Pons (tissue), 1 donor: ENCODE measurements at places on chromosomes 6 and 20.

GRCh38 chr6:45300736-45301135, 27.4 kb upstream of the RUNX2 start:
- no peak for DNase-seq

DNA sequence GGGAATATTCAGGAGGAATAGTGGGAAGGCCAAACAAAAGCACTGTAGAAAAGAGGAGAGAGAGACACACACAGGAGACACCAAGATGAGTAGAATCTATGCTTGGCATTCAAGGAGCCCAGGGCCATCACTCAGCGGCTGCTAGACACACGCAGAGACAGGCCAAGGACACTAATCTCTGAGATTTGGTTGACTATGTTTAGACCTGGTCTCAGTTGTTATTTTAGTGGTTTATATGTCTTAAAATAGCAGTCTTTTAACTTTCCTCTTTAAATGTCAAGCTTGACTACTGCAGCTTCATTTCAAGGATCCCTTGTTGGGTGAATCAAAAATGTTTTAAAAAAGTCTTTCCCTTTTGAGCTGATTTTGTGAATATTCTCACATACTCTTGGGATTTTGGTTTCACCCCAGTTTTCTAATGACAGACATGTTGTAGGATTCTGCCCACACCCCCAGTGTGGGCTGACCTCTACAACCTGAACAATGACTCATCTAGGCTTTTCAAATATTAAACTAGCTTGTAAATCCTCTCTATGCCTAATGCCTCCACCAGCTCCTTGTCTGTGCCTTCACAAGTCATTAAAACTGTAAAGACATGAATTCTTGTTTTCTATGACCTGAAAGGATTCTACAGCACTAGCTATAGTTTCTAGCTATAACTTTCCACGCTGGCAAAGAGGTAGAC, 142.7 kb upstream of the EXOC2 start:
- no peak for DNase-seq

- no peak for DNase-seq
These were observed 852 bp upstream of the TFEB start for GRCh38 chr6:41736186-41736733.

GRCh38 chr6:10309457-10310329, 105.2 kb downstream of the TFAP2A start:
- DNase-seq: no peak

GRCh38 chr6:97790926-97791590, 508.0 kb upstream of the MMS22L start:
- no peak for DNase-seq

DNA sequence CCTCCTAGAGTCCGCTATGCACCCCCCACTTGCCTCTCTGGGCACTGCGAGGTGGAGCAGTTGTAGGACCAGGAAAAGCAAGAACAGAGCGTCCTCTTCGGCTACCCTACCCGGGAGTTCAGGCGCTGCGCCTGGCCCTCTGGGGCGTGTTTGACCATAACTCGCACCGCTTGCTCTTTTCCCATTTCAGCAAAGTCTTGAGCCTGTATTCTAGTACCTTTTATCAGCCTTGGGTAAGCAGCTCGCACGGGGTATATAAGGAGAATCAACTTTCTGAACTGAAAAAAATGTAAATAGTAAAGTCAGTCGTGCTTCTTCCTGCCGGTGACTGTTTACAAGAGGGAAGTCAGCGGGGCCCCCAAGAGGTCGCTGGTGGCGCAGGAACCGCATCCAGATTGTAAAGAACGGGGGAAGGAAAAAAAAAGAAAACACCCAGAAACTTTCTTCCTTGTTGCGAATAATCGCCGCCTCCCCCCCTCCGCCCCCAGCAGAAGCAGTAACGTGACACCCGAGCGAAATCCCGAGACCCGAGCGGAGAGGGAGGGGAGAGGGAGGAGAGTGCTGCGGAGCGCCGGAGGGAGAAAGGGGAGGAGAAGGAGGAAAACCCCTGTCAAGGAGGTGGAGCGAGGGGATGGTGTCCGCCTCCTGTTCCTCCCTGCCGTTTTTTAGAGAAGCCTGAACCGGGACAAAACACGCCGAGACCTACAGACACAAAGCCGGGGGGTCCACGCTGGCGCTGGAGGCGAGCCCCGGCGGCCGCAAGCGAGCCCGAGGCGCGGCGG, at the start of gene UST:
TSS of gene UST (plus strand) at position 668 of the 782 bp plus-strand sequence. CDS start 401 bp downstream, outside the sequence.
- DNase-seq: peak; percentile 74

DNA sequence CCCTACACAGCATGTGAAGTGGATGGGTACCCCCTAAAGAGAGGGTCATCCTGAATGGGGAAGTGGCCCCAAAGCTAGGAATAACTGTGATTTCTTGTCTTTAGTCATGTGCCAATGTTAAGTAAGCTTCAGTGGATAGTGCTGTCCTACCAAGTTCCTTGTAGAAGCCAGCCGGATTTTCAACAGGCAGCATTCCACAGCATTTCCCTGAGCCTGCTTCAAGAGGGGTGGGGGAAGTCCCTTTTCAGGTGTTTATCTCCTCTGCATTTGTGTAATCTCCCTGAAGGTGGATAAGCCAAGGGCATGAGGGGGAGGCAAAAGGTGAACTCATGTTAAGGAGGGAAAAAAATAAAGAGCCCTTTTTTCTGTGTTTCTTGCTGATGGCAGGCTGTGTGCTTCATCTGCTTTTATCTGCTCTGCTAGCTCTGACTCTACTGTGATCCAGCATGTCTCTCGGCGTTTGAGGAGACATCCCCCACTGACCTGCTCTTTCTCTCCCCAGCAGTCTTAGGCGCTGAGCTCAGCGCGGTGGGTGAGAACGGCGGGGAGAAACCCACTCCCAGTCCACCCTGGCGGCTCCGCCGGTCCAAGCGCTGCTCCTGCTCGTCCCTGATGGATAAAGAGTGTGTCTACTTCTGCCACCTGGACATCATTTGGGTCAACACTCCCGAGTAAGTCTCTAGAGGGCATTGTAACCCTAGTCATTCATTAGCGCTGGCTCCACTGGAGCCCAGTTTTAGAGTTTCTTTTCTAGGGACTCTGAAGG, 1.9 kb downstream of the EDN1 start:
- no peak for DNase-seq
